ENCODE measurements at places on chromosomes 4 and X.

DNA sequence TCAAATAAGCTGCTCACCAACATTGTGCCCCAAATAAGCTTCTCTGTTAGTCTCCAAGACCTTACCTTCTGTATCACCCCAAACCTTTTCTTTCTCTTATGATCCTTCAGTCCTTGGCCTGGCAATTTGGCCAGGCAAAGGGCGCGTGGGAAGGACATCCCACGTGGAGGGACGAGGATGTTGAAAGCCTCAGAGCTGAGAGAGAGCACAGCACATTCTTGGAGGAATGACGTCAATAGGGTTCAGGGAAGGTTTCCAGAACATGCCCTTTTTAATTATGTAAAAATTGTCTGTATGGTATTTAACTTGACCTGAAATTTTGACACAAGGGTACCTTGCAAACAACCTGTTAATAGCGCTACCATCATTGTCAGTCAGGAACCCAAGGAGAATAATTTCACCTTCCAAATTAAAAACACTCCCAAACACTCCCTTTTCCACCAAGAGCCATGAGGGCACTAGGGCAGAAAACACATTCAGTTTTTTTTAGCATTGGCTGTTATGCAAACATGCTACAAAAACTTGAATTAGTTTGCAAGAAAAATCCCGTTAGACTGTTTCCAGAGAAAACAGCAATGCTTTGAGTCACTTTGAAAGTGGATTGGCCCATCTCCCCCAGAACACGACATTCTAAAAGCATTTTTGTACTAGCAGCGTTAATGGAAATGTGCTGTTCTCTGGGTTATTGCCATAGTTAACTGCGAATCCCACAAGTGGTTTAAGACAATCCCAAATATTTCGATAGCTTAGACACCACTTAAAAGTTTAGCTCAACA, 183.2 kb upstream of the PUDP start:
- no peak for DNase-seq

DNA sequence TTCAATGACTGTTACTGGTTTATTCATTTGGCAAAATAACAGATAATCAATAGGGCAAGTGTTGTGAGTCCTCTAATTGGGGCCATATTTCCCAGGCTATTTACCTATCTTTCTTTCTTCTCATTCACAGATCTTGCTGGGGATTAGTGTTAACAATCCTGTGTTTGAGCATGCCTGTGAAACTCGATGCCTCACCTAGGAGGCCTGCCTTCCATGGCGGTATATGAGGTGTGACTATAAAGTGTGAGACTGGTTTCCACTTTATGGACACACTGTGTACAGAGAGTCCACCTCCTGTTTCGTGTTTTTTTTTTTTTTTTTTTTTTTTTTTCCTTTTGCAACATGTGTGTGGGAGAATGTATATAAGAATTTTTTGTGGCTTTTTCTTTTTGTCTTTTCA, 199.3 kb downstream of the BMPR1B start:
- no peak for DNase-seq

DNA sequence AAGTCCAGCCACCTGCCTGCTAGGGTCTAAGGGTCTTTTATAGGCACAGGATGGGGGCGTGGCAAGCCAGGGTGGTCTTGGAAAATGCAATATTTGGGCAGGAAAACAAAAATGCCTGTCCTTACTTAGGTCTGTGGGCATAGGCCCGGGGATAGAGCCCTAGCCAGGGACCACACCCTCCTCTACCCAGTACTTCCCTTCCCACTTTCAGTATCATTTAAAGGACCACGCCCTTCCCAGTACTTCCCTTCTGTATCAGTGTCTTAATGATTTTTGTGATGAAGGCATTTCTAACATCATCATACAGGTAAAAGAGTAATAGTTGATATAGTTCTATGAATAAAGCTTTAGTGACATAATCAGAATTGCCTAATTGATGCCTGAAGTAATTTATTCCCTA, 11.4 kb downstream of the BANK1 start:
- DNase-seq: no peak

DNA sequence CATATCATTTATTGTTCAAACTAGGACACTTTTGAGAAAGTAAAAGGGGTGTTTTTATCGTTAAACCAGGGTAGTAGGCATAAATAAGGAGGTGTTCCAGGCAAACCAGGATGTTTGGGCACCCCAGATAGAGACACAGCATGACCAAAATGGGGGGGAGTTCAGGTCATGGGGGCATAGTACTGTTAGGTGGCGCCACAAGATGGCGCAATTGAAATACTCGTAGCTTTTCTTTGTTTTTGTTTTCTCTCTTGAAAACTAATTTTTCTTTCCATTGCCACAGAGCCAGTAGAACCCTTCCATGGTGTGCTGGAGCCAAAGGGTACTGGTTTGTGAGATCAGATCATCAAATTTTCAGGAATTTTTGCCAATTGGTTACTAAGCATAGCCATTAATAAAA, 283.4 kb downstream of the BCOR start:
- DNase-seq: peak; percentile 67

GRCh38 chr4:186030795-186031194, 38.2 kb upstream of the TLR3 start:
- DNase-seq: no peak

DNA sequence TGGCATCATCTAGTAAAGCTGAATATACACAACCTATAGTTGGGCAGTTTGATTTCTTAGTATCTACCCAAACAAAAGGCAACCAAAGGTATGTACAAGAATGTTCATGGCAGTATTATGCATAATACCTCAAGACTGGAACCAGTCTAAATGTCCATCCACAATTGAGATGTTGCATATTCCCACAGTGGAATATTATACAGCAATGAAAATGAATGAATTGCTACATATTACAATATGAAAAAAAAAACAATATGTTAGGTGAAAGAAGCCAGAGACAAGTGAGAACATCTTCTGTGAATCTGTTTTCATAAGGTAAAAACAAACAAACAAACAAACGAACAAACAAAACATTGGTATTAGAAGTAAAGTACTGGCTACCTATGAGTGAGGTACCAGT, 11.6 kb upstream of the RAB28 start:
- no peak for DNase-seq
